ENCODE measurements at places on chromosomes 11 and 22.

DNA sequence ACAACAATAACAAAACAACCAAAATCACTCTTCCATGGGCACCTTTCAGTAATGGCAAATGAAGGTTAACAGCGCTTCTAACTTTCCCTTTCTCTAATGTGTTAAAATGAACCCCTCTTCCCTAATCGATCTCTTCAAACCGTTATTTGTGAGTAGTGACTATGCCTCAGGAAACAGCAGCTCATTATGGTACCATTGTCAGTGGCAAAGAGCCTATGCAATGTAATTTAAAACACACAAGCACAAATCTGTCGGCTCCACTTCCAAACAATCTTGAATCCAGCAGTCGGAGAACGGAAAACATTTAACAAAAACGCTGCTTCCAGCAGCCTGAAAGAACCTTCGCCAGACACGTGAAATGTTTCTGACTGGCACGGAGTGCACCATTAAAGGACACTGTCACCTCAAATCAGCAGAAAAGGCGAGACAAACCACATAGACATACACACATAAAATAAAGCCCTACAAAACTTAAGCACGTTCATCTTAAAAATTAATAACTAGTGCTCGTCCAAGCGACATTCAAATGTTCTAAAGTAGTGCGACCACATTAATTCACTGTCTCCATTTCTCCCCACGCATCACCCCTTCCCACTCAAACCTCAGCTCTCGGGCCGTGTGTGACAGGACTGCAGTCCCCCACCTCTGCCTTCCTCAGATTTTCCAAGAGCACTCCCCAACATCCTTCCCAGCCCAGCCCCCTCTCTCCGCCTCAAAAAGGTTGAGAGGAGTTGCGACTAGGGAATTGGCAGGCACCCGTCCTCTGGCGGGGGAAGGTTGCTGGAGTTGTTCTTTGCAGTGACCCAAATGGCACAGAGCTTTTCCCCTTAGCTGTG is 748 bp downstream of the RAB30 start:
- DNase-seq, result no peak

- no peak for DNase-seq
Observed at GRCh38 chr22:17912945-17913721, 111.2 kb downstream of the MICAL3 start.

DNA sequence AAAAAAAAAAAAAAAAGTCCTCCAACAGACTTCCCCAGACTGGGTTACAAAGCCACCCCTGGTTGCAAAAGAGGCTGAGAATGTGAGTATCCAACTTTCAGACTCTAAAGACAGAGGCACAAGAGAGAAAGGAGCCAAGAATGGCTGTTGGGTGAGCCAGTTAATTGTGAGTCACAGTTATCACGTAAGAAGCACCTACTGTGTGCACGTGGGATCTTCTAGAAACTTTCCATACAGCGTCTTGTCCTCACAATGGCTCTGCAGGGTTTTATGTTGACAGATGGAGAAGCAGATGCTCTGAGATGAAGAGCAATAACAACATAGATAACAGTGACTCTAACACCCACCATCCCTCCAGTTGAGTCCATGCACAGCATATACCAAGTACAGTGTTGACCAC is 41.0 kb downstream of the CD82 start:
- no peak for DNase-seq

DNA sequence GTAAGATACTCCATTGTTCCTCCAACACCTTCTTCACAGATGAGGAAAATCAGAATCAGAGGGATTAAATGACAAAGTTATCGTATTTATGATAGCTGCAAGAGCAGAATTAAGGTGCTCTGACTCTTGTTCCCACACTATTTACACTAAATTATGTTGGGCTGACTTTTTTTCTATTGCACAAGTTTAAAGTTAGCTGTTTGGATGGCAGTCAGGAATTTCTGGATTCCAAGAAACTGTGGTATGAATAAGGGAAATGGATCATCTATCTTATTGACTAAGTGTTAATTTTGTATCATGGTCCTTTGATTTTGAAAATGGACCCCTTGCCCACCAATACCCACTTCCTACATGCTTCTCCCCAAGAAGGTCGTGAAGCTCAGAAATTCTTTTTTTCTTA is 19.9 kb upstream of the APOA1 start:
- DNase-seq, result no peak

DNA sequence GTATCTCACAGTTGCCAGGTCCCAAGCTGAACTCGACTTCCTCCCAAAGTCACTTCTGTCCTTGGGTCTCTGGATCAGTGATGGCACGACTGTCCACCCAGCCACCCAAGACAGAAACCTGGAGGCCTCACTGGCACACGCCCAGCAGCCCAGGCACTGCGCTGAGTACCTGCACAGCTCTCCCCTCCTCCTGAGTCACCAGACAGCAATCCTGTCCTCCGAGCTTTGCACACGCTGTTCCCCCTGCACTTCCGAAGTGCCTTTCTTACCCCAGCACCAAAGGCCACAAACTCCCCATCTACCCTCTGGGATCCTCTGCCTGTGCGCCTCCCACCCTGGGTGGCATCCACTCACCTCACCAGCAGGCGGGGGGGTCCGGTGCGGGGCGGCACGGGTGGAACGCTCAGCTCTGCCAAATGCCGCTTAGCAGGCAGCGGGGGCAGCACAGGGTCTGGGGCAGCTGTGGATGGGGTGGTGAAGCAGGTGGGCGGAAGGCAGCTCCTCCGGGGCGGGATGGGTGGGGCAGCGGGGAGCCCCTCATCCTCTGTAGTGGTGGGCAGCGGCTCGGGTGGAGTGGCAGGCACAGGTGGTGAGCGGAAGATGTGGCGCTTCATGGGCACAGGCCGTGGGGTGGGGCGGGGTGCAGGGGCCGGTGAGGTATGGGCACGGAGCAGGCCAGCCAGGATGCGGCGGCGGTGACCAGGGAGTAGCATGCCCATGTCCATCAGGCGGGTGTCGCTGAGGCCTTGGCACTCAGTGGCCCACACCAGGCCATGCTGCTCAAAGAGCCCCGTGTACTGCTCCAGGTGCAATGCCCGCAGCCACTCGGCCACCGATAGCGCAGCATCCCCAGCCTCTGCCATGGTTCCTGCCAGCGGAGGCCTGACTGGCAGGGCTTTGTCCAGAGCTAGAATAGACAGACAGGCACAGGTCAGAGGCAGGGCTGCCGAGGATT is 25.7 kb downstream of the ARAP1 start:
- no peak for DNase-seq

- no peak for DNase-seq
Observed at GRCh38 chr22:37220543-37220981, 8.3 kb upstream of the SSTR3 start.

DNA sequence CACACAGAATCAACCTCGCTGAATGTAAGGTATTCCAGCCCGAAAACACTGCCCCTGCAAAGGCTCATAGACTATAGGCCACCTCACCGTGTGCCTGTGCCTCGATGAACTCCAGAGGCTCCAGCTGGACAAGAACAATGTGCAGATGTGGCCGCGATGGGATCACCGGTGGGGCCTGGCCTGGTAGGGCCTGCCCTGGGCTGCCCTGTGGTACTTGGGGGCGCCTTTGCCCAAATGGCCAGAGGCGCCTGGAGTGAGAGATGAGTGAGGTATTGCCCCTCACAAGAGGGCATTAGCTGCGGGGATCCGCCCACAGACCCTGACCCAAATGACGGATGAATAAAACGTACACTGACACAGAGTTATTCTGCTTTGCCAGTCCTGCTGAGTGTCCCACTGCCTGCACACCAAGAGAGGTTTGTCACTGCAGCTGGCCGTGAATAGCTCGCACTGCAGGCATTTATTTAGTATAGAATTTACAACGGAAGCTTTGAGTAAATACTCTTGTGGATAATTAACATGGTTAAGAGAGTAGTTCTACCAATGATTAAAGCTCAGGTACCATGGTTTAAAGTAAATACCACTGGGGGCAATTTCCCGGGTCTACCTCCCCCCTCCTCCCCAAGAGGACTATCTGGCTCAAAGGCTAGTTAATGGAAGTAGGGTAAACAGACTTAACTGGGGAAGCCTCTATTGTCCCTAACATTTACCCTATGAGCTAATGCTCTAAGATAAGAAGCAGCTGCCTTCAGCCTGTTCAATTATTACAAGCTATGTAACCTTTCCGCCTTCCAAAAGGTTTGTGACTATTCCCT is 101.1 kb upstream of the IGLL5 start:
- DNase-seq, result no peak

- no peak for DNase-seq
Observed at GRCh38 chr11:134905517-134905916, 493.5 kb upstream of the B3GAT1 start.
